ENCODE measurements at places on chromosomes 16 and 17. TPM values are rescaled to one million over a fixed set of nuclear protein-coding genes. Genes with fewer than 3 reads are reported as not detected.
A peak's percentile ranks its signal among the peaks of the same experiment; 100 is the strongest.

GRCh38 chr16:80583466-80583865 is 42.7 kb downstream of the DYNLRB2 start:
- no peaks in the 10 kb centered on the region for H3K27me3 ChIP-seq
- DNase-seq = no peak
- no peak overlapping the region for H3K27ac ChIP-seq
- no peaks in the 10 kb centered on the region for H3K4me1 ChIP-seq

- H3K27me3 ChIP-seq = no peaks in the 10 kb centered on the region
- H3K4me1 ChIP-seq = peaks cover 4% of the 10 kb centered on the region
- H3K36me3 ChIP-seq = peaks cover 50% of the 10 kb centered on the region
- H3K27ac ChIP-seq = no peak overlapping the region
These were observed 36.9 kb downstream of the CIBAR2 start for GRCh38 chr16:85075236-85075924.

DNA sequence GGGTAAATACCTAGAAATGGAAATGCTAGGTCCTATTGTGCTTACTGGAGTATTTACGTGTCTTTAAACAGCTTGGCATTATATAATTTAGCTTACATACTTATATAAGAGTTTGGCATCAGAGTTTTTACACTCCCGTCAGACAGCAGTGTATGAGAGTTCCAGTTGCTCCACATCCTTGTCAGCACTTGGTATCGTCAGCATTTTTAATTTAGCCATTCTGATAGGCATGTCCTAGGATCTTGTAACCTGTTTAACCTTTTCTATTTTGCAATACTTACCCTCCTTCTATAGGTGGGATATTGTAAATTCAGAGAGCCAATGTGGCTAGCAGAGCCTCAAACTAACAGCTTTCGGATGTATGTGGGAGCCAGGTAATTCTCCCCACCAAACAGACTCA is 228.3 kb upstream of the EEF2KMT start:
- no peak overlapping the region for H3K4me3 ChIP-seq
- no peak overlapping the region for H3K27ac ChIP-seq
- H3K4me1 ChIP-seq = no peaks in the 10 kb centered on the region
- no peak for DNase-seq
- no peaks in the 10 kb centered on the region for H3K36me3 ChIP-seq
- H3K27me3 ChIP-seq = no peaks in the 10 kb centered on the region

DNA sequence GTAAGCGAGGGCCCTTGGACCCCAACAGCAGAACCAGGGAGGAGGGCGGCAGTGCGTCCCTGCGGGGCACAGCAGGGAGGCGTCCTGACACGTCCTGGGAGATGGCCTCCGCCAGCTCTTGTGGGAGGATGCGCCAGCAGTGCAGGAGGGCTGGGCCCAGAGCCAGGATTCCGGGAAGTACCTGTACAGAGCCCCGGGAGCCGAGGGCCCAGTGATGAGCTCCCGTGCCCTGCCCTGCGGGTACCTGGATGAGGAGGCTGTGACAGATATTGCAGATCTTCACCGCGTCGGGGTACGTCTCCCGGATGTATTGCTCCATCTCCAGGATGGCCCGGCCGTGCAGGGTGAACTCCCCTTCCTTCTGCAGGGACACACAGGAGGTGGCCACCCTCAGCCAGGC is 23.1 kb downstream of the KDM8 start:
- H3K27me3 ChIP-seq = no peaks in the 10 kb centered on the region
- H3K4me1 ChIP-seq = peaks cover 24% of the 10 kb centered on the region
- H3K36me3 ChIP-seq = peaks cover 26% of the 10 kb centered on the region
- no peak overlapping the region for H3K4me3 ChIP-seq
- DNase-seq = no peak

DNA sequence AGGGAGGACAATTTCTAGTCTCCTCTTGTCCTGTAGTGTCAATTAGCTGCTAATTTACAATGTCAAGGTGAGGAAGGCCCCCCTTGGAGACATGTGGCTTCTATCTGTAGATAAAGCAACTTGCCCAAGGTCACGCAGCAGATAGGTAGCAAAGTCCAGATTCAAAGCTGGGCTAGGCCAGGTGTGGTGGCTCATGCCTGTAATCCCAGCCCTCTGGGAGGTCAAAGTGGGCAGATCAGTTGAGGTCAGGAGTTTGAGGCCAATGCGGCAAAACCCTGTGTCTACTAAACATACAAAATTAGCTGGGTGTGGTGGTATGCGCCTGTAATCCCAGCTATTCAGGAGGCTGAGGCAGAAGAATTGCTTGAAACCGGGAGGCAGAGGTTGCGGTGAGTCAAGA is 11.1 kb downstream of the TRPV3 start:
- no peak for DNase-seq
- H3K4me1 ChIP-seq = no peaks in the 10 kb centered on the region
- no peak overlapping the region for H3K4me3 ChIP-seq
- H3K27me3 ChIP-seq = no peaks in the 10 kb centered on the region
- no peaks in the 10 kb centered on the region for H3K36me3 ChIP-seq
- no peak overlapping the region for H3K27ac ChIP-seq

GRCh38 chr16:57314161-57314785 is 29.8 kb upstream of the PLLP start:
- no peaks in the 10 kb centered on the region for H3K36me3 ChIP-seq
- H3K4me1 ChIP-seq = peaks cover 10% of the 10 kb centered on the region
- no peak overlapping the region for H3K4me3 ChIP-seq
- no peaks in the 10 kb centered on the region for H3K27me3 ChIP-seq
- H3K27ac ChIP-seq = no peak overlapping the region

DNA sequence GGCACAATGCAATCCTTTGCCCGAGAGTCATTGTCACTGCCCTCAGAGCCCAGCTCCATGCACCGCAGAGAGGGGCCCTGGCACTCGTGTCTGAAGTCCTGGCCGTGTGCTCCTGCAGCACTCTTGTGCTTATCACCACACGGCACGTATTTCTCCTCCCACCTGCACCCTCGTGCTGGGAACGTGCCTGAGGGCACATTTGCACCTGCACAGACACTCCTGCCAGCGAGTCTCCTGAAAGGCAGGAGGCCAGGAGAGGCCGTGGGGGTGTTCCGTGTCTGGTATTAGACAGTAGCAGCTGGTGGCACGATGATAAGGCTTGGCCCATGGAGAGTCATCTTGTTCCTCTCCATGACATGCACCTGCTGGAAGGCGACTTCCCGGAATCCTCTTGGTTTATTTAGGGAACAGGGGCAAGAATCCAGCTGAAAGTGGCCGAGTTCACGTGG is 3.4 kb upstream of the ACSF3 start:
- no peaks in the 10 kb centered on the region for H3K36me3 ChIP-seq
- H3K27ac ChIP-seq = no peak overlapping the region
- no peak overlapping the region for H3K4me3 ChIP-seq
- H3K27me3 ChIP-seq = peaks cover 11% of the 10 kb centered on the region
- H3K4me1 ChIP-seq = peaks cover 15% of the 10 kb centered on the region

GRCh38 chr16:82293671-82294070 is 123.6 kb upstream of the MPHOSPH6 start:
- H3K4me1 ChIP-seq = no peaks in the 10 kb centered on the region
- H3K27ac ChIP-seq = no peak overlapping the region
- no peak for DNase-seq
- H3K36me3 ChIP-seq = no peaks in the 10 kb centered on the region
- H3K4me3 ChIP-seq = no peak overlapping the region

DNA sequence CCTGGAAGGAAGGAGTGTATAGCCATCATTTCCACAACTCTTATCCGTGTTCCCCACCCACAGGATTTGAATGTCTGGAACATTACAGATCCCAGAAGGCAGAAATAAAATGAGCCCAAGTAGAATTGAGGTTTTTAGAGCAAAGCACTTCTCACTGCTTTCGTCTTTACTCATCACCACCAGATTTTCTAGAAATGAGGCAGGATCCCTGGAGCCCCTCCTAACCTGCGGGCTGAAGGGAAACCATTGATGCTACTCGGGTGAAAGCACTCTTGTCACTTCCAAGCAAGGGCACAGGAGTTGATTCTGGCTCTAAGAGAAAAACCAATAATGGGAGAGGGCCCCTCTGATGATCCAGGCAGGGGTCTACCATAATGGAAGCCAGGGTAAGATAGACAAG is 2.8 kb upstream of the ALDOC start:
- peaks cover 5% of the 10 kb centered on the region for H3K4me1 ChIP-seq
- no peak overlapping the region for H3K27ac ChIP-seq
- no peak overlapping the region for H3K4me3 ChIP-seq
- DNase-seq = no peak
- no peaks in the 10 kb centered on the region for H3K27me3 ChIP-seq

GRCh38 chr16:4179020-4179419 is 62.8 kb upstream of the ADCY9 start:
- peaks cover 5% of the 10 kb centered on the region for H3K4me1 ChIP-seq
- H3K4me3 ChIP-seq = no peak overlapping the region
- peak; percentile 89 for DNase-seq
- H3K36me3 ChIP-seq = no peaks in the 10 kb centered on the region
- no peak overlapping the region for H3K27ac ChIP-seq

GRCh38 chr17:45946841-45947256 is 52.2 kb upstream of the STH start:
- peaks cover 19% of the 10 kb centered on the region for H3K27me3 ChIP-seq
- no peaks in the 10 kb centered on the region for H3K36me3 ChIP-seq
- H3K4me1 ChIP-seq = peaks cover 10% of the 10 kb centered on the region
- H3K27ac ChIP-seq = no peak overlapping the region

- H3K36me3 ChIP-seq = no peaks in the 10 kb centered on the region
- DNase-seq = no peak
- H3K4me3 ChIP-seq = no peak overlapping the region
- H3K4me1 ChIP-seq = peaks cover 14% of the 10 kb centered on the region
These were observed 20.8 kb downstream of the CIBAR2 start for GRCh38 chr16:85091522-85091910.

DNA sequence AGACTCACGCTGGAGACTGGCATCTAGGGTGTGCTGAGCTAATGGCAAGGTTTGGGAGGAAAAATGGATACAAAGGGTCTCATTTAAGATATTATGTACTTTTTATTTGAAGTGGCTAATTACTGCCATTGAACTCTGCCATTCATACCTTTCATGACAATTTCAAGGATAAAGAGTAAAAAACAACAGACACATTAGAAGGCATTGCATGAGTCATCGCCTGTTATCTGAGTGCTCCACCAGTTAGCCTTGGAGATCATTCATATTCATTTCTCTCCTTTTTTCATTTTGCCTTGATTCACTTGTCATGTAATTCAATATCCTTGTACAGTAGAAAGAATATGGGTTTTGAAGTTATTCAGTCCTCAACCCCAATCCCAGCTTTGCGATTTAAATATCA is 109.5 kb downstream of the CDH8 start:
- H3K4me1 ChIP-seq = no peaks in the 10 kb centered on the region
- no peaks in the 10 kb centered on the region for H3K27me3 ChIP-seq
- no peak overlapping the region for H3K4me3 ChIP-seq

DNA sequence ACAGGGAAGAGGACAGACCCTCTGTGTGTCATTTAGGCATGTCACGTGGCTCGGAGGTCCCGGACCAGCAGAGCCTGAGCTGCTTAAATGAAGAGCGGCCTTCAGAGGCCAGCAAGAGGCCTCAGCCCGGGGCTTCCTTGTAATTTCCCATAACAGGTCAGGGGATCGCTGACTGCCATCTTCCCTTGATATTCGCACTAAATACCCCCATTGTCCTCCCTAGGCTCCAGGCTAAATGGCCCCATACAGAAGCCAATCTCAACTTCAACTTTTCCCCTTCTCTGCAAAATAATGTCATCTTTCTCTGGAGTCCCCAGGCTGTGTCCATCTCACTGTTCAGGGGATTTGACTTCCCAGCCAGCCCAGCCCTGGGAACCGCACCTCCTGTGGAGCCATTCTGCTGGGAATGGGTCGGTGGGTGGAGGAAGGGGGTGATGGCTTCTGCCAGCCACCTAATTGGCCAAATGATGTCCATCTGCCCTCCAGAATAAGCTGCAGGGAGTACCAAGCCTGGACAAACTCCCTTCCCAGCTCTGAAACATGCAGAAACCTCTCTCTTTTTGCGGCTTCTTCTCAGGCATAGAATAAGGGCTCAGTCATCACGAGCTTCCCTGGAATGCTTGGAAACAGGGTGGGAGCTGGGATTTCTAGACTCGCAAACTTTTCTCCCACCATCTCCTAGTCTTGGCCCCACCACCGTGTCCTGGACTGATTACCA is 129.9 kb downstream of the SDK2 start:
- H3K27me3 ChIP-seq = no peaks in the 10 kb centered on the region
- no peaks in the 10 kb centered on the region for H3K36me3 ChIP-seq
- DNase-seq = no peak

- no peak overlapping the region for H3K27ac ChIP-seq
- DNase-seq = no peak
- H3K4me3 ChIP-seq = no peak overlapping the region
- no peaks in the 10 kb centered on the region for H3K27me3 ChIP-seq
- peaks cover 8% of the 10 kb centered on the region for H3K4me1 ChIP-seq
These were observed 5.9 kb downstream of the COQ7 start for GRCh38 chr16:19073344-19073743.

GRCh38 chr17:72122765-72123529 is 2.1 kb downstream of the SOX9 start:
- H3K36me3 ChIP-seq = no peaks in the 10 kb centered on the region
- peaks cover 13% of the 10 kb centered on the region for H3K4me1 ChIP-seq
- DNase-seq = peak; percentile 72
- H3K4me3 ChIP-seq = peak overlapping the region; percentile 57
- H3K27ac ChIP-seq = no peak overlapping the region
- H3K27me3 ChIP-seq = peaks cover 57% of the 10 kb centered on the region

The SPEM2 gene
- not detected for total RNA-seq

The MT1G gene
- total RNA-seq = 23.7 TPM

The CDT1 gene
- 1.0 TPM for total RNA-seq

The KRTAP9-2 gene
- not detected for total RNA-seq

The ZNF19 gene
- total RNA-seq = 11.4 TPM

The TAT gene
- total RNA-seq = not detected

The RNF213 gene
- total RNA-seq = 236 TPM

The CA7 gene
- not detected for total RNA-seq

The TMC5 gene
- 68.7 TPM for total RNA-seq

Measured in upper lobe of right lung (tissue), 1 donor.